Stimulated activated CD8-positive, alpha-beta memory T cell treated with anti-CD3 and anti-CD28 coated beads, Interleukin-4, amount 100 ng/mL, for 1 hour (primary cell): ENCODE measurements at places on chromosomes 1 and 21.

GRCh38 chr1:172342584-172343239 lies 77.8 kb upstream of the C1orf105 start:
- DNase-seq = no peak

GRCh38 chr1:39965044-39965443 lies 10.1 kb downstream of the MFSD2A start:
- DNase-seq = no peak

DNA sequence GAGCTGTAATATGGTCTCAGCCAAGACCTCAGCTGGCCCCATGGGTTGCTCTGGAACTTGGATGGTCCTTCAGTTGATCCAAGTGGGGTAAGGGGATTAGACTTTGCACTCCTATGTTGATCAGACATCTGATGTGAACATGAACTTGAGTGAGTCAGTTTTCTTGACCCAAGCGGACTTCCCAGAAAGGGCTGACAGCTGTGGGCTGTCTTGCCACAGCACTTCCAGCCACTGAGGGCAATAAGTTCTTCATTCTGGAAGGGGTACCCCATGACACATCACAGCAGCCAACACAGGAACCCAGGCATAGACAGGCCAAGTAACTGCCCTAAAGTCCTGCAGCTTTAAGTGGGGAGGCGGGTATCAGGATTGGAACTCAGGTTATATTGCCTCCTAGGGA lies 93.9 kb upstream of the USP24 start:
- DNase-seq = no peak

DNA sequence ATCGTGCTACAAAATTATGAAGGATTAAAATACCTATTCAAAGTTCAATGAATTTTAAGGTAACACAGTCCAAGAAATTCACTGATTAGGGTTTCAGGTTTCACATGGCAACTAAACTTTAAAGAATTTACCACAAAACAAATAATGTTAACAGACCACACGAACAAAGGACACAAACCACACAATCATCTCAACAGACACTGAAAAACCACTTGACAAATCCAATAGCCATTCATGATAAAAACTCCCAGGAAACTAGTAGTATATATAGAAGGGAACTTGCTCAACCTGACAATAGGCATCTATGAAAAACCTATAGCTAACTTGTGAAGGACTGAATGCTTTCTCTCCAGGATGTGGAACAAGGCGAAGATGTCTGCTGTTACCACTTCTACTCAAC lies 21.1 kb upstream of the SH2D5 start:
- DNase-seq = no peak

GRCh38 chr21:17519208-17519738 lies 6.4 kb downstream of the CXADR start:
- no peak for DNase-seq

- no peak for DNase-seq
These were observed 82.5 kb downstream of the NPHP4 start for GRCh38 chr1:5909576-5910275.
